ENCODE measurements at places on chromosomes 12 and 14.

DNA sequence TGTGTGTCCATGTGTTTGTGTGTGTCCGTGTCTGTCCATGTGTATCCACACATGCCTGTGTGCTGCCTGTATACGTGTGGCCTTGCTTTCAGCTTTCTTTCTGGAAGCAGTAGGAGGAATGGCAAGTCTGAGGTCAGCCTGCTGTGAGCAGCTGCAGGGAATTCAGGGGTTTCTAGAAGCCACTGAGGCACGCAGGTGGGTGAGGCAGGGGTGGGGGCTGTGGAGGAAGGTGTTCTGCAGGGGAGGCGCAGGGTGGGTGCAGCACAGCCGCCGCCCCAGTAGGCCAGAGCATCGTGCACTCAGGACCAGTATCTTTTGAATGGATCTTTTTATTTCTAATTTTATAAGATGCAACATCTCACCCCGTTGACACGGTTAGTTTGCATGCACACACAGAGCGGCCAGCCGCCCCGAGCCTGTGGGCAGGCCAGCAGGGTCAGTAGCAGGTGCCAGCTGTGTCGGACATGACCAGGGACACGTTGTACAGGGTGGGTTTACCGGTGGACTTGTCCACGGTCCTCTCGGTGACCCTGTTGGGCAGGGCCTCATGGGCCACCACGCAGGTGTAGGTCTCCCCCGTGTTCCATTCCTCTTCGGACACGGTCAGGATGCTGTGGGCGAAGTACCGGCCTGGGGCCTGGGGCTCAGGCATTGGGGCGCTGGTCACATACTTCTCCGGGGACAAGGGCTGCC is 327.7 kb downstream of the TMEM121 start:
- DNase-seq = no peak

GRCh38 chr14:74855021-74855420 is 20.9 kb downstream of the PROX2 start:
- DNase-seq = no peak

GRCh38 chr12:15599266-15600037 is 189.7 kb downstream of the EPS8 start:
- DNase-seq = no peak

GRCh38 chr14:95211721-95212504 is 54.6 kb upstream of the DICER1 start:
- DNase-seq = no peak

GRCh38 chr12:83018088-83018487 is 331.4 kb downstream of the TMTC2 start:
- no peak for DNase-seq

DNA sequence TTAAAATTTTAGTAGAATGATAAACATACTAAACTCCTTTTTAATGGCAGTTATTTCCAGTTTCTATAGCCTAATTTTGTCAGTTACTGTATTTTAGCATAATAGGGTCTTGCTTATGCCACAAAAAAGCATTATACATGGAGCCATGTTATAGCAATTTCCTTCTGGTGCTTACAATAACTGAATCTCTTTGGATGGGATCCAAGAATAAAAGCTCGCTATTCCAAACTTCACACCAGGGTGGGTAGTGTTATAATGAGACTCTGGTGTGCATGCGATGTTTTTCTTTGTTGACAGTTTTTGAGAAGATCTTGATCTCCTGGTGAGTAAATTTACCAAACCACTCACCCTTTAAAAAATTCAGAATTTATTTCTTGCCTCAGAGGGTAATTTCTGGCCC is 90.4 kb upstream of the CCDC91 start:
- no peak for DNase-seq

DNA sequence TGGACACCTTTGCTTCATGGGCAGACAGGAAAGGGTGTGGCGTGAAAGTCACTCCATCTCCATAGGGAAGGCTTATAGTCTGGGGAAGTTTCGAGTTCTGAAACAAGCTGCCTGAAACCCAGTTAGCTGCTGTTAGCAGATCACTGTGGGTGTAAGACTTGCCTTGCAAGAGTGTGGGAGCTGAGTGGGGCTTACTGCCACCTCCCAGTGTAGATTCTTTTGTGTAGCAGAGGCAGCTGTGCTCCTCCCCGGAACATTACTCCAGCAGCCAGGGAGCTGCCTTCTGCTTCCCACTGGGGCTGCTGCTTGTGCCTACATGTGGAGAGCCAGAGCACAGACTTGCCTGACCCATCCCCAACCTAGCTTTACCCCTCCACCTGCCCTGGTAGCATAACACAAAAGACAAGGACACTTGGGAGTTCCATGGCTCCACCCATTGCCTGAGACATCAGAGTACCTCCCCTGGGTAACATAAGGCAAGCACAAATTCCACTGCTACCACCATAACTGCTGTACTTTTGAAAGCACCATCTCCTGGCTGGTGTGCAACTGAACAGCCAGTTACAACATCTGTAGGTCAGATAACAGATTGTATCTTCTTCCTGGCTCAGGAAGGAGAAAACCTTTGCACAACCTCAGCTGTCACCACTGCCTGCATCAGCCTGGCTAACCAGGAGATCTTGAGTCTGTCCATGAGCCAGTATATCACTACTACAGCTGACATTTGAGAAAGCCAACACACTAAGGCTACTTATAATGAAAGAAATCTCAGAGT is 69.5 kb downstream of the ADAMTS20 start:
- no peak for DNase-seq

DNA sequence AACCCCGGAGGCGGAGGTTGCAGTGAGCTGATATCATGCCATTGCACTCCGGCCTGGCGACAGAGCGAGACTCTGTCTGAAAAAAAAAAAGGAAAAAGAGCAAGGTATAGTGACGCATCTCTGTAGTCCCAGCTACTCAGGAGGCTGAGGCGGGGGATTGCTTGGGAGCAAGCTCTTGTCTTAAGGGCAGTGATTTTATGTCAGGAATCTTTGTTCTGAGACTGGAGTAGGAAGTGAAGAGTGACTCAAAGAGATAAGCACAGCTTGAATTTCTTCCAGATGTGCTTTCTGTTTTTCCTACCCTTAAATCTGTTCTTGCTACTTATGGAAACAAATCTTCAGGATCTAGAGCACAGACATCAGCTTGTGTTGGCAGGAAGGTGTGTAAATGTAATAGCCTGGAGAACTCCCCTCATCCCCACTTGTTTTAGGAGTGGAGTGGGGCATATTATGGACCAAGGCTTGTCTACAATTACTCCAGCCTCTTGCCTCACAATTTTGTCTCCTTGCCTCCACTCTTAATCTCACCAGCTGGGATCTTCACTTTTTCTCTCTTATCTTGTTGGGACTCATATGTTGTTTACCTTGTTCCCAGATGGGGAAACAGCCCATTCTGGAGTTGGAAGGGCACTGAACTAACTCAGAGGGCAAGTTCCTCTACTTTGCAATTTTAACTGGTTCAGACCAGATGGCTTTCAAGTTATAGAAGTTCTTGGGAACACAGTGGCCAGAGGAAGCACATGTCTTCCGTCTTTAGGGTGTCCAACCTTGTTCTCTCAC is 7.5 kb downstream of the TMED2 start:
- DNase-seq = no peak

DNA sequence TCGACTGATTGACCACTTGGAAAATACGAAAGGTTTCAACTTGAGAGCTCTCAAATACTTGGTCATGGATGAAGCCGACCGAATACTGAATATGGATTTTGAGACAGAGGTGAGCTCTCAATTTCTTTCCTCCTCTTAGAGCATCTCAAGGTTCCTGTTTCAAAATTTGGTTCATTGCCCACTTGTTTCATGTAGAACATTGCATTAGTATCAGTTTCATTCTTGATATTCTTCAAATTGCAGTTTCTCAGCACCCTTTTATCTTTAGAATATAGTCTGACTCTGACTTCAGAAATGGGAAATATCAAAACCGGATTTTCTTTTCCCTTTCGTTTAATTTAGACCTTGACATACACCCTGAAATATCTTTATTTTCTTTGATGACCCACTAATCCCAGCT is 8.8 kb downstream of the DDX47 start:
- DNase-seq = no peak

DNA sequence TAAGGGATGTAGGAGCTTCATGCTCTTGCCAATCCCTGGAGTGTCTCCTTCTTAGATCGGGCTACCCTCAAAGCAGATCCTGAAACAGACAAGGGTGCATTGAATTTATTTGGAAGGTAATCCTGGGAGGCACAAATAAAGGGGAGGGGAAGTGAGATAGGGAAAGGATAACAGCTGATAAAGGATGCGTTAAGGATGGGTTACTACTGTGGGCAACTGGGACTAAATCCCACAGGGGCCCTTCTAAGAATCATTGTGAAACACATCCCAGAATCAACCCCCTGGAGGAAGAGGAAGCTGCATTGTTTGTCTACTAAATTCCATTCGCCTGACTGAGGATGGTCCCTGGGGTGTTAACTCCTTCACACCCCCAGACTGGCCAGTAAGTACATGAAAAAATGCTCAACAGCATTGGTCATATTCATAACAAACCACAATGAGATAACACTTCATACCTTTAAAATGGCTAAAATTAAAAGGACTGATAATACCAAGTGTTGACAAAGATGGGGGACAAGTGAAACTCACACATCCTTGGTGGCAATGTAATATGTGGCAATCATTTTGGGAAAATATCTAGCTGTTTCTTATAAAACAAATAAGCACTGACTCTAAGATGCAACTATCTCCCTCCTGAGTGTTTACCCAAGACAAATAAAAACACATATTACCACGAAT is 37.0 kb upstream of the CMKLR1 start:
- DNase-seq = no peak

GRCh38 chr12:53869500-53869899 is 69.1 kb upstream of the HOXC13 start:
- no peak for DNase-seq

GRCh38 chr14:37985826-37986470 is 221.8 kb upstream of the SSTR1 start:
- peak; percentile 30 for DNase-seq

DNA sequence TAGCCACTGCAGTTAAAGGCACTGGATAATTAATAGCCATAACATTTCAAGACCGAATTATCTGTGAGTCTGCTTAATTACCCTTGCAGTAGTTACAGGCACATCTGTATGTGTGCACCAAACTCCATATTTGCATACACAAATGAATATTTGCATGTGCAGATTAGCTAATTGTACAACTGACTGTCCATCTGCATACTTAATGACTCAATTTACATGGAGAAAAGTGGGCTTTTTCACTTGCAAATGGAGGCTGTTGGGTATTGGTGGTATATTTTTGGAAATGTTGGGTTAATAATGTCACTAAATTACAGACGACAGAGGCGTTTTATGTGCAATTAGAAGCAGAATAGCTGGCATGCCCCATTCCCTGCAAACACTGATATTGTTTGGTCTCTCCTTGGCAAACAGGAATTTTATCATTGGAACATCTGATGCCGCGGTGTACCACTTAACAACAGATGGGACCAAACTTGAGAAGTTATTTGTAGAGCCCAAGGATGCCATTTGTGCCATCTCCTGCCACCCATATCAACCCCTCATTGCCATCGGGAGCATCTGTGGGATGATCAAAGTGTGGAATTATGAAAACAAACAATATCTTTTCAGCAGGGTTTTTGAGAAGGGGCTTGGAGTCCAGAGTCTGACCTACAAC is 39.6 kb downstream of the CFAP251 start:
- no peak for DNase-seq
